ENCODE measurements at places on chromosomes 5 and 9. TPM values are rescaled to one million over a fixed set of nuclear protein-coding genes. Genes with fewer than 3 reads are reported as not detected.

The CCDC192 gene
- polyA plus RNA-seq, result not detected

The TLR4 gene
- polyA plus RNA-seq, result 2.0 TPM

The FREM1 gene
- 0.61 TPM for polyA plus RNA-seq

The RORB gene
- polyA plus RNA-seq, result 4.1 TPM

The MEGF10 gene
- 7.4 TPM for polyA plus RNA-seq

The IER5L gene
- polyA plus RNA-seq, result 9.6 TPM

The IL9 gene
- not detected for polyA plus RNA-seq

The SLC1A3 gene
- 202 TPM for polyA plus RNA-seq

Data from brain (organoid and tissue), 16 donors.